T1000 (cell line): ENCODE measurements at places on chromosomes 4 and X.

- DNase-seq = no peak
Observed at GRCh38 chr4:74013264-74013663, 14.8 kb upstream of the CXCL5 start.

- DNase-seq = peak; percentile 71
Observed at GRCh38 chrX:48971249-48972219, at the start of gene KCND1. TSS of gene KCND1 (minus strand) at chrX:48971844. CDS start at chrX:48970271, 1,573 bp downstream.

- DNase-seq = no peak
Observed at GRCh38 chr4:82896755-82897154, 3.8 kb upstream of the THAP9 start.

GRCh38 chr4:8537041-8537461, 43.1 kb upstream of the GPR78 start:
- peak; percentile 77 for DNase-seq
